ENCODE measurements at places on chromosomes 4 and X. TPM values are rescaled to one million over a fixed set of nuclear protein-coding genes. Genes with fewer than 3 reads are reported as not detected.

The RASL11B gene
- not detected for total RNA-seq

The GATA1 gene
- total RNA-seq = not detected

The SSX4 gene
- not detected for total RNA-seq

The PAGE2 gene
- total RNA-seq = not detected

The TLR10 gene
- 0.20 TPM for total RNA-seq

The TMEM47 gene
- total RNA-seq = not detected

The SAP30 gene
- 7.0 TPM for total RNA-seq

The FATE1 gene
- total RNA-seq = not detected

The SLC30A9 gene
- total RNA-seq = 31.5 TPM

The UCP1 gene
- not detected for total RNA-seq

The SSX1 gene
- not detected for total RNA-seq

The FGD1 gene
- total RNA-seq = not detected

The GAK gene
- 188 TPM for total RNA-seq

The FHDC1 gene
- total RNA-seq = 0.29 TPM

The STPG2 gene
- 0.47 TPM for total RNA-seq

The AFF2 gene
- total RNA-seq = 1.0 TPM

The RPS6KA6 gene
- total RNA-seq = 0.55 TPM

- no peak for DNase-seq
- no peak overlapping the region for H3K27ac ChIP-seq
- H3K4me1 ChIP-seq = no peaks in the 10 kb centered on the region
These were observed 107.3 kb downstream of the AMMECR1 start for GRCh38 chrX:110210417-110211139.

DNA sequence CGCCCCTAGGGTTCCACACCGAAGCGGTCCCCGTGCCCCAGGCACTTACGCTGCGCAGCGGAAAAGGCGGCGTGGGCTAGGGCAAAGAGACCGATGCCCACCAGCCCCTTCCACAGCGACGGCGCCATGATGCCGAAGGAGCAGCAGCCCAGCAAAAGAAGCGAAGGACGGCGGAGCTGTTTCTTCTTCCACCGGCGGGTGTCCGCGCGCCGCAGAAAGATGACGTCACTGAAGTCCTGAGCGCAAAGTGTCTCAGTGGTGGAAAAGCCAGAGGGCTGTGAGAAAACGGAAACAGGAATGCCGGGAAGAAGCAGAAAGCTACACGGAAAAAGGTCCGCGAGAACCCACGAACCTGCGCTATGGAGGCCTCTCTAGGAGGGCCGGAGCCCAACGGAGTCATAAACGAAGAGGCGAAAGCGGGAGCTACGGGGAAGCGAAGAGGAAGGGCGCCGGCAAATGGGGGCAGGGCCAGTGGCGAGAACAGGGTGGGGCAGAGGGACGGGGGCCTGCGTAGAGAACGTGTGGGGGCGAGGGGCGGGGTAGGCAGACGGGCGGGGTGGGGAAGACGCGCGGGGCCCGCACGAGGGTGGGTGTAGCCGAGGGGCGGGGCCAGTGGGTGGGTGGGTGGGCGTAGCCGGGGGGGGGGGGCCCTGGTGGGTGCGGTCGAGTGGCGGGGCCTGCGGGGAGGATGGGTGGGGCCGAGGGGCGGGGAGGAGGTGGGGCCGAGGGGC is at the start of gene MMGT1:
Gene MMGT1 (minus strand): TSS at position 441 of the 731 bp plus-strand sequence. CDS start 313 bp downstream, at position 128.
- peak within 1 kb of the TSS; percentile 92 for H3K27ac ChIP-seq
- no peaks in the 10 kb centered on the region for H3K36me3 ChIP-seq
- no peaks in the 10 kb centered on the region for H3K27me3 ChIP-seq
- H3K4me3 ChIP-seq = peak within 1 kb of the TSS; percentile 73
- H3K4me1 ChIP-seq = peaks cover 27% of the 10 kb centered on the region

GRCh38 chrX:150765237-150765636 is 72.0 kb downstream of the MTMR1 start:
- no peak for DNase-seq
- H3K27ac ChIP-seq = no peak overlapping the region
- no peak overlapping the region for H3K4me3 ChIP-seq
- H3K4me1 ChIP-seq = no peaks in the 10 kb centered on the region

GRCh38 chr4:28879178-28879577 is 1841.0 kb upstream of the PCDH7 start:
- no peak overlapping the region for H3K27ac ChIP-seq
- H3K36me3 ChIP-seq = no peaks in the 10 kb centered on the region
- H3K27me3 ChIP-seq = no peaks in the 10 kb centered on the region

- no peak overlapping the region for H3K4me3 ChIP-seq
- DNase-seq = no peak
- no peaks in the 10 kb centered on the region for H3K36me3 ChIP-seq
- no peaks in the 10 kb centered on the region for H3K4me1 ChIP-seq
- no peaks in the 10 kb centered on the region for H3K27me3 ChIP-seq
- no peak overlapping the region for H3K27ac ChIP-seq
These were observed 285.0 kb downstream of the CHIC1 start for GRCh38 chrX:73847991-73848390.

GRCh38 chr4:177225605-177226004 is 84.1 kb upstream of the NEIL3 start:
- no peaks in the 10 kb centered on the region for H3K36me3 ChIP-seq
- no peak for DNase-seq
- no peak overlapping the region for H3K4me3 ChIP-seq

GRCh38 chrX:143231492-143231891 is 205.8 kb downstream of the SPANXN4 start:
- H3K36me3 ChIP-seq = no peaks in the 10 kb centered on the region
- H3K27me3 ChIP-seq = no peaks in the 10 kb centered on the region
- no peak overlapping the region for H3K4me3 ChIP-seq
- no peak overlapping the region for H3K27ac ChIP-seq
- no peaks in the 10 kb centered on the region for H3K4me1 ChIP-seq

DNA sequence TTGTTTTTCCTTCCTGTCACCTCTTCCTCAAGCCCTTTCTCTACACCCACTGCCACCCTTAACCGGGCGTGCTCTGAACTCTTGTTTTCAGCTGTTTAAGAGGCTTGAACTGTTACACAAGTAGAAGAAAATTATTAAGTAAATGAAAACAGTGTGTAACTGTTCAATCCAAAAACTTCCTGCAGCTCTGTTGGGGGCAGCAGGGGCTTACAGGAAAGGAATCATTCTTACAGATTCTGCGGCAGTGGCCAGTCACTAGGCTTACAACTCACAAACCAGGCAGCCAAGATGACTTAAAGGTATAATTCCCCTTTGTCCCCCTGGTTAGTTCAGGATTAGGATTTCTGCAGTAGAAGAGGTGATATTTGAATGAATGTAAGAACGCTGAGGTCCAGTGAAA is 70.2 kb upstream of the ETNPPL start:
- no peak for DNase-seq
- H3K4me3 ChIP-seq = no peak overlapping the region
- no peak overlapping the region for H3K27ac ChIP-seq
- no peaks in the 10 kb centered on the region for H3K4me1 ChIP-seq

GRCh38 chrX:119721926-119722325 is 29.0 kb upstream of the SEPTIN6 start:
- H3K4me1 ChIP-seq = peaks cover under 1% of the 10 kb centered on the region
- no peak overlapping the region for H3K27ac ChIP-seq
- H3K27me3 ChIP-seq = no peaks in the 10 kb centered on the region
- DNase-seq = no peak
- no peaks in the 10 kb centered on the region for H3K36me3 ChIP-seq

DNA sequence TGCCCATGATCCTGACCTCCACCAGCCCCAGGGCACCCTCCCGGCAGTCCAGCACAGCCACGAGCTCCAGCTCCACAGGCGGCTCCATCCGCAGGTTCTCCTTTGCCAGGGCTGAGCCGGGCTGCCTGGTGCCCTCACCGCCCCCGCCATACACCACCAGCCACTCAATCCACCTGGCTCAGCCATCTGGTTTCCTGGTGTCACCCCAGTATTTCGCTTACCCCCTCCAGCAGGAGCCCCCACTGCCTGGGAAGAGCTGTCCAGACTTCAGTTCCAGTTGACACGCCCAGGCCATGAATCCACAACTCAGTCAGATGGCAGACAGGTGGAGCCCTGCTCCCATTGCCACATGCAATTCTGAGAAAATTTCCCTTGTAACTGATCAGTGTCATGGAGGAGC is 3.9 kb downstream of the SHISA3 start:
- no peaks in the 10 kb centered on the region for H3K36me3 ChIP-seq
- H3K4me3 ChIP-seq = no peak overlapping the region
- H3K27ac ChIP-seq = no peak overlapping the region
- peaks cover 16% of the 10 kb centered on the region for H3K27me3 ChIP-seq

DNA sequence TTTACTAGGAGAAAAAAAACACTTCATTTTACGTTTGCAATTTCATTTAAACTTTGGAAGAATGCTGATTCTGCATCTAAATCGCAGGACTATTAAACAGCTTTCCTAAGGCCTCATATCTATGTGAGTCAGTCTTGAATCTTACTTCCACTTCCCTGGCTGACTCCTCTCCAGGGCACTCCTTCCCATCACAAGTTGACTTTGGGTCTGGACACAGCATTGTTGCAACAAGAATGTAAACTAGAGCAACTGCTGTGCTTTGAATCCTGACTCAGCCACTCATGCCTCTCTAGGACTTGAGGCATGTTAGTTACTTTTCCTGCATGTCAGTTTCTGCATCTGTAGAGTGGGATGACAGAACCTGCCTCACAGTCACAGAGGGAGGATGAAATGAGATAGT is 413.8 kb downstream of the FAT4 start:
- no peak overlapping the region for H3K4me3 ChIP-seq
- DNase-seq = no peak
- H3K36me3 ChIP-seq = no peaks in the 10 kb centered on the region
- H3K27me3 ChIP-seq = no peaks in the 10 kb centered on the region

GRCh38 chrX:153440556-153441135 is 5.2 kb downstream of the TREX2 start:
- no peaks in the 10 kb centered on the region for H3K27me3 ChIP-seq
- H3K4me3 ChIP-seq = no peak overlapping the region
- DNase-seq = no peak
- H3K36me3 ChIP-seq = no peaks in the 10 kb centered on the region

GRCh38 chr4:80103629-80104028 is 30.6 kb upstream of the ANTXR2 start:
- no peak overlapping the region for H3K4me3 ChIP-seq
- no peaks in the 10 kb centered on the region for H3K36me3 ChIP-seq
- no peak overlapping the region for H3K27ac ChIP-seq
- H3K4me1 ChIP-seq = no peaks in the 10 kb centered on the region
- no peaks in the 10 kb centered on the region for H3K27me3 ChIP-seq
- no peak for DNase-seq

GRCh38 chr4:129455482-129455881 is 359.5 kb downstream of the C4orf33 start:
- H3K4me3 ChIP-seq = no peak overlapping the region
- no peaks in the 10 kb centered on the region for H3K27me3 ChIP-seq
- no peak for DNase-seq
- no peaks in the 10 kb centered on the region for H3K4me1 ChIP-seq

- H3K4me1 ChIP-seq = no peaks in the 10 kb centered on the region
- no peak overlapping the region for H3K4me3 ChIP-seq
- DNase-seq = no peak
- no peak overlapping the region for H3K27ac ChIP-seq
These were observed 161.2 kb upstream of the FRG1 start for GRCh38 chr4:189779281-189779980.

DNA sequence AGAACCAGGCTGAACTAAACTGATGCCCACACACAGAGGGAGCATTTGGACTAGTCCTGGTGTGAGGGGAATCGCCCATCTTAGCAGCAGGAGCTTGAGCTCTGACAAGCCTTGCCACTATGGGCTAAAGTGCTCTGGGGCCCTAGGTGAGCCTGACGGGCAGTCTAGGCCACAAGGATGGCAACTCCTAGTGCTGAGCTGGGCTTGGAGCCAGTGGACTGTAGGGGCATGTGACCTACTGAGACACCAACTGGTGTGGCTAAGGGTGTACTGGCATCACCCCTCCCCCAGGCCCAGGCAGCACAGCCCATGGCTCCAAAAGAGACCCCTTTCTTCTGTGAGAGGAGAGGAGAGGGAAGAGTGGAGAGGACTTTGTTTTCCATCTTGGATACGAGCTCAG is 14.5 kb downstream of the CENPU start:
- H3K4me3 ChIP-seq = no peak overlapping the region
- H3K27ac ChIP-seq = no peak overlapping the region
- DNase-seq = no peak
- no peaks in the 10 kb centered on the region for H3K27me3 ChIP-seq
- H3K4me1 ChIP-seq = no peaks in the 10 kb centered on the region

DNA sequence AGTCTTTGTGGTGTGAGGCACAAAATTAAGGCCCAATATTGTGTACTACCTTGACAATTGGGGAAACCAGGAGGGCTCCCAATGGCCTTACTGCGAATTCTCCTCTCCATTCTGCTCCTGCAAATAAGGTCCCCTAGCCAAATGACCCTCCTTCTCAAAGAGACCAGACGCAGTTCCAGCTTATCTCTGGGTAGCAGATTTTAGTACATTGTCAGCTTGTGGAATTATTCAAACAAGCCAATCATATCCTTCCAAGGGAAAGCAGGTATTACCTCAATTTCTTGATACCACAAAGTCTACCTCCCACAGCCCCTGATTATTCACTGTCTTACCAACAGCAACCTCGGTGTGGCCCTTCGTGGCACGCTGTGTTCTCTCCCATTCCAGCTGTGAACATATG is 7.8 kb upstream of the ZBTB33 start:
- H3K27ac ChIP-seq = no peak overlapping the region
- peaks cover 6% of the 10 kb centered on the region for H3K36me3 ChIP-seq
- H3K4me1 ChIP-seq = peaks cover 15% of the 10 kb centered on the region
- DNase-seq = no peak
- no peak overlapping the region for H3K4me3 ChIP-seq

- peaks cover 26% of the 10 kb centered on the region for H3K4me1 ChIP-seq
- no peak for DNase-seq
- no peak overlapping the region for H3K4me3 ChIP-seq
- H3K36me3 ChIP-seq = no peaks in the 10 kb centered on the region
- no peak overlapping the region for H3K27ac ChIP-seq
These were observed 15.1 kb downstream of the SMS start for GRCh38 chrX:21955403-21956189.

DNA sequence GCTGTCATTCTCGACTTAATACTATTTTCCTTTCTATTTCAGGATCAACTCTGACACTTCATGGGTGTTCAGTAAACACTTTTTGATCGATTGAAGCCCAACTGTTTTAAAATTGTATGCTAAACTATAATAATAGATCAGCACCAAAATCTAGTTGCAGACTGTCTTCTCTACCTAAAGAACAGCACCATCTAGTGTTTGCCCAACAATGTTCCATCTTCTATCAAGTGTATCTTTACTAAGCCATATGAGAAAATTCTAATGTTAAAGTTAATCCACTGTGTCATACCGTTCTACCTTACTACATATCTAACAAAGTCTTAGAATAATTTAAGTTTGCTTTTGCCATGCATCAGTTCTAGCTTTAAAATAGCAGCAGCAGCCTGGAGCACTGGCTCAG is 113.0 kb upstream of the PRDX4 start:
- no peak for DNase-seq
- no peaks in the 10 kb centered on the region for H3K36me3 ChIP-seq
- no peaks in the 10 kb centered on the region for H3K4me1 ChIP-seq
- no peaks in the 10 kb centered on the region for H3K27me3 ChIP-seq
